Occipital lobe (tissue), 3 donors: ENCODE measurements at places on chromosomes 16 and 17.

GRCh38 chr16:22360963-22361659 lies 13.3 kb downstream of the CDR2 start:
- no peak for DNase-seq

GRCh38 chr17:6137716-6138502 lies 67.7 kb downstream of the WSCD1 start:
- no peak for DNase-seq

- no peak for DNase-seq
These were observed 60.0 kb upstream of the CHMP6 start for GRCh38 chr17:80931421-80932265.

GRCh38 chr17:44878627-44879221 lies 20.5 kb downstream of the EFTUD2 start:
- DNase-seq = no peak

GRCh38 chr16:63145411-63145810 lies 1109.2 kb upstream of the CDH8 start:
- DNase-seq = no peak

DNA sequence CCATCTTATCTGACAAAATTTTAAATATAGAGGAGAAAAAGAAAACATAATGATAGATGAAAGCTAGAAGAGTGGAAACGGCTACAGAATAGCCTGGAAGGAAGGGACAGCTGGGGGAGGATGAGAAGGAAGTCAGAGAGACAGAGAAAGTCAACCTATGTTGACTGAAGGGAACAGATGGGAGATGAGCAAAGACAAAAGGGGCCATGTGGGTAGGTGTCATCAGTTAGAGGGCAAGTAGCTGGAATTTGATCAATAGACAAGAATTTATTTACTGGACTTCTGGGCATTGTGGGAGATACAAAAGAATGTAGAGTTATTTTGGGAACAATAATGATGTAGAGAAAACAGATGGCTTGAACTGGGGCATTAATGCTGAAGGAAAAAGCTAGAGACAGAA lies 194.4 kb downstream of the ANKFN1 start:
- DNase-seq = no peak

DNA sequence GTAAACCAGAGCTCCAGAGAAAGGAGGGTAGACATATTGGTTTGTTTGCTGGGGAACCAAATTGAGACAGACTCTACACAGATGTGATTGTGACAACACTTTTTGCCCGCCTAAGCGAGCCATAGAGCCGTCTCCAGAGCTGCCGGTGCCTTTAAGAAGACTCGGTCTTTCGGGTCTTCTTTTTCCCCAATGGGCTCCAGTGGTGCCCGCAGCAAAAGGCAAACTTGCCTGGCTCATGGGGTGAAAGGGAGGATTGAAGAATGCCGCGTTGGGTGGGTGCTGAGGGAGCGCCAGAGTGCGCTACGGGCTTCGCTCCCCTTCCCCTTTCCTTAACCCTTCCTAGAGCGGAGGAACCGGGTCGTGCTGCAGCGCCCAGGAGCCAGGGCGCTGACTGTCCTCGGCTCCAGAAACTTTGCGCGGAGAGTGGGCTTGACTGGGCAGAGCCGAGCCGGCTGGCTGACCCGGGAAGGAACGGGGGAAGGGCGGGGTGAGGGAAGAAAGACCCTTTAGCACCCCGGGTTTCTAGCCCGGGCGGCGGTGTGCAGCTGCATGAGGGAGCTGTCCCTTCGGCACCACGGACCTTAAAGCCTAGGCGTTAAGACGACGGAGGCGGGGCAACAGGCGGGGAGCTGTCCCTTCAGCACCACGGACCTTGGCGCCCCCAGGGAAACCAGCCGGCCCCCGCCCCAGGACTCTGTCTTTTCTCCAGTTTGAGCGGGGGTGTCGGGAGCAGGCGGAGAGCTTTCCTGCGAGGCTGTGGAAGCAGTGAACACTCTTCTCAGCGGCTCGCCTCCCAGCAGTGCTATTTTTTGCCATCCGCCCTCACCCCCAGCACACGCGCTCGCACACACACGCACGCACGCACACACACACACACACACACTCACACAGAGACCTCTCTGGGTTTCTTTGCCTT lies at the start of gene CACNG3:
TSS of gene CACNG3 (plus strand) at position 880 of the 916 bp plus-strand sequence. CDS start 420 bp downstream, outside the sequence.
- peak; percentile 66 for DNase-seq

GRCh38 chr16:80981103-80981502 lies 25.6 kb downstream of the CMC2 start:
- no peak for DNase-seq

DNA sequence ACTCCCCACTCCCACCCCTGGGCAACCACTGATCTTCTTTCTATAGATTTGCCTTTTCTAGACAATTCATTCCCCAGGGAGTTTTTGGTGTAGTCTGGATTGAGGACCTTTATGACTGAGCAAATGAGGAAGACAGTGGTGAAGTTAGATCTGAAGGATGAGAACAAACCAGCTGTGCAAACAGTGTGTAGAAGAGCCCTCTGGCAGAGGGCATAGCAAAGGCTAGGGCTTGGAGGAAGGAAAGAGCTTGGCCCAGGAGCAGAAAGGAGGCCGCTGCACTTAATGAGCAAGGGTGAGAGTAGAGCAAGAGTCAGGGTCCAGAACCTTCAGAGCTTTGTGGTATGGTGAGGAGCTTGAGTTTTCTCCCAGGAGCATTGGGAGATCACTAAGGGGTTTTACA lies 352.7 kb downstream of the CA10 start:
- DNase-seq = no peak

- DNase-seq = no peak
These were observed 16.8 kb upstream of the PHKG2 start for GRCh38 chr16:30731411-30731810.

- no peak for DNase-seq
These were observed 206.7 kb downstream of the CDH13 start for GRCh38 chr16:82833378-82833993.

DNA sequence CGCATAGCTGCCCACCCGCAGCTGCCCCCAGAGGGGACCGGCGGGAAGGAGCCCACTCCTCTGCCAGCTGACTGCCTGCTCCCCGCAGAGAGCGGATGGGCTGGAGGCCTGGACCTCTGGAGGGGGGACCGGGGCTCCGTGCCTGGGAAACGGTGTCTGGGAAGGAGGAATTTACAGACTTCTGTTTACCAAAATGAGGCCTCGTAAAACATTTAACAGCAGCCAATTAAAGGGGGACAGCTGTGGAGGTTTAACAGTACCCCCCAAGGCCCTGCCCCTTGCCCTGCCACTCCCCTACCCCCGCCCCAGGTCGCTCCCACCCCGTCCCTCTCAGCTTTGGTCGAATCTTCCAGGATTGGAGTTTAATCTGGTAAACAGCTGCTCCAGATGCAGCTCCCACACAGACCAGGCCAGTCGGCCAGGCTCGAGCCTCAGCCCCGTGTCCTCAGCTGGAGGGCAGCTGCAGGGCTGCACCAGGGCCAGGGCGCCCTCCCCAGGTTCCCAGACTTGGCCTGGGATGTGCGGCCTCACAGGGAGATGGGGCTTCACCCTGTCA lies 41.1 kb downstream of the BAHCC1 start:
- DNase-seq = no peak

GRCh38 chr16:86566966-86567700 lies 504 bp downstream of the FOXC2 start:
- DNase-seq = no peak

DNA sequence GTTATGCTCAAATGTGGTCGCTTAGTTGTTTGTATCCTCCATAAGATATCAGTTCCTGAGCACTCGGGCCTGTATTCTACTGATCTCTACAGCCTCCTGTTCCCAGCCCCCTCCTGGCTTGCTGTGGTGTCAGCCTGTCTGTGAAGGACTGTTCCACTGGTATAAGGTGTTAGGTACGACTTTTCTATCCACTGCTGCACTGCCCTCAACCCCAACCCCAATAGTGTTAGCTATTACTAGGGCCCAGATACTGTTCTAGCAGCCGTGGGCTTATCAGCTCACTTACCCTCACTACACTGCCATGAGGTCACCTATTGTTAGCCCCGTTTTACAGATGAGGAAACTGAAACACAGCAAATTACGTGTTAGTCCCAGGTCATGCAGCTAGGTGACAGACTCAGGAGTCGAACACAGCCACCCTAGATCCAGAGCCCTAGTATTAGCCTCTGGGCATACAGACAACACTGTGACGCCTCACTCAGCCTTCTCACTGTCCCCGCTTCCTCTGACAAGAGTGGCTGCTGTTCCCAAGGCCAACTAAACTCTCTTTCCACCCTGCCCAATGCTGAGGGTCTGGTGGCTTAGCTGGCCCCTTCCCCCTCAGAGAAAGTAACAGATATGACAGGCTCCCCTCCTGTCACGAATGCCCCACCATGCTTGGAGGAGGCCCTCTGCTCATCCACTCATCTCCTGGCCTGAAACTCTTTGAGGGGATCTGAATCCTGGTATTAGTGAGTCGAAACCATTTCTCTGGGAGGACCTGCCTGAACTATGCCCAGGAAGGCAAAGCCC lies 25.6 kb upstream of the ZNF652 start:
- no peak for DNase-seq

- DNase-seq = no peak
These were observed 144.3 kb downstream of the AIPL1 start for GRCh38 chr17:6290488-6291196.

DNA sequence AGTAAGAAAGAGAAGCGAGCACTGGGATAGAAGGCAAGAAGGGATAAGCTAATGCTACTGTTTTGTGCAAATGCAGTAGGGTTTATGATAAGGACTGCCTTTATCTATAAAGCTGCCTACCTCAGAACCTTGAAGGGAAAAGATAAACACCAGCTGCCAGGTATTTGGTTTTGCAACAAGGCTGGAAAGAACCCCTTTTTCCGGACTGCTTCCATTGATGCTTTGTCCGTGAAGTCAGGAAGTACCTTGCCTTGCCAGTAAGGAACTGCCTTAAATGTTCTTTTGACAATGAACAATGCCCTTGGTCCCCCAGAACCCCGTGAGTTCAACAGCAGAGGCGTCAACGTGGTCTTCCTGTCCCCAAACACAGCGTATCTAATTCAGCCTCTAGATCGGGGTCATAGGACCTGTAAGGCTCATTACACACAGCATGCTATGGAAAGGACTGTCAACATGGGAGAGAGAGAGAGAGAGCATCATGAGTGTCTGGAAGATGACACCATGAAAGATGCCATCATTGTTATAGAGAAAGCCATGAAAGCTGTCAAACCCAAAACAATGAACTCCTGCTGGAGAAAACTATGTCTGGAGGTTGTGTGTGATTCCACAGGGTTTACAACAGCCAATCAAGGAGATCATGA lies 113.4 kb downstream of the ANKRD11 start:
- DNase-seq = no peak

DNA sequence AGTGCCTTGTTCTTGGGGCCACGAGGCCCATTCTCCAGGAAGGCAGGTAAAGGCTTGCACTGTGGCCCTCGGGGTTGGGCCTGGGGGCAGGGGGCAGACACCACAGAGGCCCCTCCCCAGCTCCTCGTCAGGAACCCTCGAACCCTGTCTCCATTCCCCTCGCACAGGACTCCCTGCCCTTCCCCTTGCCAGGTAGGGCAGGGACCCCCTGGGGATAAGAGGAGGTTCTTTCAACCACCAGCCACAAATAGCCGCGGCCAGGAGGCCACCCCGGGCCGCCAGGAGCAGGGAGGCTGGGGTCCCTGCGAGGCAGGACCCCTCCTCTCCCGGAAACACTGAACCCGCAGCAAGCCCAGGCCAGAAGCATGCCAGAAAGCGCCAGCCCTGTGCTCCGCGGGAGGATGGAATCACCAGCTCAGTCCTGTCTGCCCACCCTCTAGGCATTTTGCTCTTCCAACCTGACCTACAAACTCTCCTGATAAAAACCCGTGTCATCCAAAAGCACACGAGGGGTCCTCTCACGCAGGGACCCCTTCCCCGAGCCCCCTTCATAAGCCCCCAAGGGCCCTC lies 45.6 kb downstream of the SLC47A1 start:
- no peak for DNase-seq

DNA sequence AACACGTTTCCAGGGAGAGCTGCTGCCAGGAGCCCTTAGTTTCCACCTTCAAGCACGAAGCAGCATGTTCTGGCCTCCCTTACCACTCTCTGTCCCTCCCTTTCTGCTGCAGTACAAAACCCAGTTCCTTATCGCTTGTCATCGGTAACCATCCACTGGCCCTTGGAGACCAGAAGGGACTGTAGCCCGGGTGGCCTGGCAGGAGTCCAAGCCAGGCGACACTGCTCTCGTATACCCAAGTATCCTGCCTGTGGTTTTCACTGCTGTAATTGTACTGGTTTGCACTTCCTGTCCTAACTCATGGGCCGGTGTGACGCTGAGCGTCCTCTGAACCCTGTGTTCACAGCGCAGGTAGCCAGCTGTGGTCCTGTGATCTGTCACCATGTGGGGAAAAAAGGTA lies 81.1 kb downstream of the MAF start:
- DNase-seq = no peak

GRCh38 chr17:75319904-75320691 lies 30.9 kb upstream of the SLC25A19 start:
- no peak for DNase-seq

DNA sequence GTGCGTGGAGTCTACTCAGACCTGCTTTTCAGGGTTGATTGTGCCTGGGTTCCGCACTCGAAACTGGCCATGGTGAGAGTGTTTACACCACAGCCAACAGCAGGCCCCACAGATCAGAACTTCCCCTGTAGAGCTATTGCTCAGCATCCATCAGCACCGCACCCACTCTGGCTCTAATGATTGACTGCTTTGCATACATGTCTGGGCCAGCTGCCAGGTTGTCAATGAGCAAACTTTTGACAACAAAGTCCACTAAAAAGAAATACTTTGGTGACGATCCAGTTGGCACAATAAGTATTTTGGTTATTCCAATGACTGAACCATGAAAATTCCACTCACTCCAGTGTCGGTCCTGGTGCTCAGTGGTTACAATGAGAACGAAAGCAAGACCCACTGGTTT lies 190.7 kb downstream of the FOXL1 start:
- no peak for DNase-seq

DNA sequence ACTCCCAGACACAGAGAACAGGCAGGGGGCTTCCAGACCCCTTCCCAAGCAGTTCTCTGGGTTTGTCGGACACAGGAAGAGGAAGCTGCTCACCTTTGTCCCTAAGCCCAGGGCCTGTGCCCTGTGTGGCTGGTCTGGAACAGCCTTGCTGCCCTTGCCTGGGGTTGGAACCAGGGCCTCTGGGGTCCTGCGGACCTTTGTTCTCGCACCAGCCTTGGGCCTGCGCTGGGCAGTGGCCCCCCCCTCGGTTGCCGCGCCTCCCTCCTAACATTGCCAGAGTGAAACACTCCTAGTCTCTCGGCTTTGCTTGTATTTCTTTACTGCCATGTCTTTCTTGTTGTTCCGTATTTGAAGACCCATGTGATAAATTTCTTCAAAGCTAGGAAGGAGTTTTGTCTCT lies 8.5 kb upstream of the IL17C start:
- no peak for DNase-seq

DNA sequence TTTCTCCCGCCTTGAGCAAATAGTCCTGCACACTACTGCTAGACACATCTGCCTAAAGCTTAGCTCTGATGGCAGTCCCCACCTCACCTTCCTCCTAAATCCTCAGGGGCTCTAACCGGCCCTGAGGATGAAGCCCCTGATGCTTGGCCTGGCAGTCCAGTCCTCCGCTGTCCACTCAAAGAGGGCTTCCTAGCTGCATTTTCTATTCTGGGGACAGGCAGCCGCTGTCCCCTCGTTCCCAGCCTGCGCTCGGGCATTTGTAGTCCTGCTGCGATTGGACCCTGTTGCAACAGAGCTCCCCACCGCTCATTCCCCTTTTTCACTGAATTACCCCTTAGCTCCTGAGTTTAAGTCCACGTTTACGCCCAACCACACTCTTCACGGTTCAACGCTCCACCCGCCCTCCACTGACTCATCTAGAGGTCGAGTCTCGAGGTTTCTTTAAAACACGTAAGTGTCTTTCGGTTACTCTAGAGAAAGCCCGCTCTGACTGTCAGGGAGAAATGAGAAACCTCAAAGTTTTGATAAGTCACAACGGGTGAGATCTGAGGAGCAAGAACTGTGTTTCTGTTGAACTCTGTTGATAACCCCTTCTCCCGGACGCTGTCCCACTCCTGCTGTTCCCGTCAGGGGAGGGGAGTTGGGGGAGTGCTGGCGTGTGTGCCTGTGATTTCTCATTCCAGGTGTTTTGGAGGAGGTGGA lies 4.5 kb downstream of the CCR7 start:
- DNase-seq = no peak
